ENCODE measurements at places on chromosomes 7 and 10.

GRCh38 chr7:82317257-82317721, 126.3 kb downstream of the CACNA2D1 start:
- no peak for DNase-seq

- no peak for DNase-seq
These were observed 179.6 kb downstream of the FZD1 start for GRCh38 chr7:91443862-91444261.

DNA sequence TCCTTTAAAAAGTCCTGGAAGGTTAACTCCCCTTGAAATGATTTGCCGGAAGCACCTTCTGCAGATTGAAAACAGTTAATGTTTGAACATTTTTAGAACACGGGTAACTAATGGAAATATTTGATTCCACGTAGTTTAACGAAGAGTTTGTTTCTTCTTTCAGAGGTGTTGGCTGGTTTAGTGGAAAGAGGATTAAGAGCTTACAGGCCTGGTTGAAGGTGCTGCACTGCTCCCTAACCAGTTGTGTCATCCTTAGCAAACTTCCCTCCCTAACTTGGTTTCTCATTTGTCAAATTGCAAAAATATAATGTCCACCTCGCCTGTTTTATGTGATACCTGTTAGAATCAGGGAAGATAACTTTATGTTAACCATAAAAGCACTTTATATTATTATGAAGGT, 243.0 kb upstream of the FZD8 start:
- DNase-seq = no peak

GRCh38 chr7:22867003-22867402, 44.4 kb upstream of the TOMM7 start:
- DNase-seq = no peak

- DNase-seq = no peak
These were observed 1.2 kb downstream of the AGFG2 start for GRCh38 chr7:100540073-100540723.

- DNase-seq = no peak
These were observed 162.1 kb downstream of the FANK1 start for GRCh38 chr10:126058507-126058906.

DNA sequence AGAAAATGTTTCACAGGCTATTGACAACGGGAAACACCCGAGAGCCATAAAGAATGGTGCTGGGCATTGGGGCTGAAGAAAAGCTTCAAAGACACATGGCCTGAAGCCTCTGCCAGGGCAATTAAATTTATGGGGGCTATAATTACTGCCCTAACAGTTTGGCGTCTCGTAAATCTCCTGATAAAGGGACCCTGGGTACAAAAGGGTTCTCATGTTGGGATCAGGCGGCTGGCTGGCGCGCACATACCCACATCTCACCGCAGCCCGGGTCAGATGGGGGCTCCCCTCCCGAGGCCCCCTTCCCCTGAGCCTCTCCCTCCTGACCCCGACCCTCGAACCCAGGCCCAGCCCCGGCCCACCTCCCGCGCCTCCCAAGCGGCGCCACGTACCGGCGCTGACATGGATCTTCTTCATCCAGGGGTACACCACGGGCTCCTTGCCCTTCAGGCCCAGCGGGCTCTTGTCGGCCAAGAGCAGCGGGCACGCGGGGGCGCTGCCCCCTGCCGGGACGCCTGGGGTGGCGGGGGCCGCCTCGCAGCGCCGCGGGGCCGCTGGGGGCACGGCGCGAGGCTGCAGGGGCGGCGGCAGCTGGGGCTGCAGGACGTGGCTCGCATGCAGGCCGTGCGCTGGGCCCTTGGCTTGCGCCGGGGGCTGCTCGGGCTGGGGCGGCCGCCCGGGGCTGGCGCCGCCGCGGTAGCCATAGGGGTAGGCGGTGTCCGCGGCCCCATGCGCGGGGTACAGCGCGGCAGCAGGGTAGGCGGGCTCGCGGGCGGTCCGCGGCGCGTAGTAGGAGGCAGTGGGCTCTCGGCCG, 623 bp downstream of the HOXA4 start:
- no peak for DNase-seq

DNA sequence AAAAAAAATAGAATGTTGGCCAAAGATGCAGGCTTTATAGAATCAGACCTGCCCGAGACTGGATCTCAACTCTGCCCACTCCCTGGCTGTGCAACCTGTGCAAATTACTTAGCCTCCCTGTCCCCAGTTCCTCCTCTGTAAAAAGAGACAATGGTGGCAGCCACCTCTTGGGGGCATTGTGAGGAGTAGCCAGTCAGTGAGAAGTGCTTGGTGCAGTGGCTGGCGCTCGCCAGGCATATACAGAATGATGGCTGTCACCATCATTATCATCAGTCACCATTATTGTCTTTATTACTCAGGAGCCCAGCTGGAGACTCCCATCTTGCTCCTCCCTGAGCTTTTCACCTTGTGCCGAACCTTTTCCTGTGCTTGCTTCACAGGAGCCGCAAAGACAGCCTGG, 29.4 kb upstream of the TRIM8 start:
- DNase-seq = no peak

DNA sequence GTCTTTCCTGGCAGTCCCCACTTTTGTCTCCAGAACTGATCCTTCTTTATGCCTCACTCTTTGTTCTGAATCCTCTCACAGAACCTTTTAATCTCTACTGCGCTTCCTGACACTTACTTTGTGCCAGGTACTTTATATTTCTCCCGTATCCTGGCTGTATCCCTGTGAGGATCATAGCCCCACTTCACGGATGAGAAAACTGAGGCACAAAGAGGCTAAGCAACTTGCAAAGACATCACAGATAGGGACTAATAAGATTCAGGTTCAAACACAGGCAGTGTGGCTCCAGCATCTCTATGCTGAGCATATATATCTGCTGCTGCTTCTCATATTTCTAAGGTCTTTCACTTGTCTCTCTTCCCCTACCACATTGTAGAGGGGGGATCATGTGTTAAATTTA, 116.7 kb downstream of the CHN2 start:
- DNase-seq = no peak

GRCh38 chr10:90988802-90989201, 67.9 kb upstream of the ANKRD1 start:
- no peak for DNase-seq

DNA sequence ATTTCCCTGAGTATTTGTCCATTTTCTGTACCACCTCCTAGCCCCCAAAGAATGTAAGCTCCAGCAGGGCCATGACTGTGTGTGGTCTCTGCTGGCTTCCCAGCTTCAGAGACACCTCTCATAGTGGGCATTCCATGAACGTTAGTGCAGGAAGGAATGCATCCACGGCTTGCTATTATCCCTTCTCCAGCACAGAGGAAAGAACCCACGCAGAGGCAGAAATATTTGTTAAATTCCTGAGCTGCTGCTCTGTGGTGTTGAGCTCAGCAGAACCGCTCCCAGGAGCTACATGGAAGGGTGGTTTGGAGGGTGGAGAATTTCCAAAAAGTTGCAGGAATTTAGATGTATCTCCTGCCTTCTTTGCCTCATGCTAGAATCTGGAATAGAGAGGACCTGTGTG, 275.2 kb downstream of the POU6F2 start:
- DNase-seq = no peak

DNA sequence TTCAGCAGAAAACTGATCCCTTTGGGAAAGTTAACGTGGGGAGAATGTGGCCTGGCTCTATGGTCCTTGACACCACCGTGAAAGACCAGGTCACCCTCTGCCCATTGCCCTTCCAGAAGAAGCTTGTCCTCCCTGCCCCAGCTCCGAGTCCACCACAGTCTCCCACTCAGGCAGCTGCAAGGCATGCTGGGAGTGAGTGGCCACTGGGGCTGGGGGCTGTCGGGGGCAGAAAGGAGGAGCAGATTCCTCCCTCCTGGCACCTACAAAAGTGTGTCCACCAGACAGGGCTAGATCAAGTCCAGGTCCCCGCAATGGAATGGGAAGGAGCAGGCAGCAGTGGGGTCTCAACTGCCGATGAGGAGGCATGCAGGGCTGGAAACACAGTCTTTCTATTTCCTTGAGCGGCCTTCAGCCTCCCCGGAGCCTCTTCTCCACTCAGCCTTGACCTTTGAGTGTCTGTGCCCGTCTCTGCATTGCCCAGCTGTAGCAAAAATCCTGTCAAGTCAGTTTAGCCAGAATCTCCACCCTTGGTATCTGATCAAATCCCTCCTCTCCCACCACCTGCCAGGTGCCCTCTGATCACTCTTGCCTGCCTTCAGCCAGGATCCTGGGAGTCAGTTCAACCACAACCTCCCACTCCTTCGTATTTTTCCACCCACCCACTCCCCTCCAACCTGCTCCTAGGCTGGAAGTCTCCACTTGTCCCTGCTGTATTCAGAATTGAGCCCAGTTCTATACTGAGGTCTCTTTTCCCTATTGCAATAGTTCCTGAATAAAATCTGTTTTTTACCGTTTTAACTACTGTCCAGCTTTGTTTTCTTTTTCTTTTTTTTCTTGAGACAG, 6.9 kb upstream of the ZNF316 start:
- no peak for DNase-seq

- DNase-seq = no peak
These were observed 247.3 kb upstream of the AOAH start for GRCh38 chr7:36971515-36972139.

- no peak for DNase-seq
These were observed 208.6 kb downstream of the ZNF365 start for GRCh38 chr10:62582804-62583208.

GRCh38 chr7:8176370-8177081, 85.4 kb downstream of the ICA1 start:
- DNase-seq = no peak

DNA sequence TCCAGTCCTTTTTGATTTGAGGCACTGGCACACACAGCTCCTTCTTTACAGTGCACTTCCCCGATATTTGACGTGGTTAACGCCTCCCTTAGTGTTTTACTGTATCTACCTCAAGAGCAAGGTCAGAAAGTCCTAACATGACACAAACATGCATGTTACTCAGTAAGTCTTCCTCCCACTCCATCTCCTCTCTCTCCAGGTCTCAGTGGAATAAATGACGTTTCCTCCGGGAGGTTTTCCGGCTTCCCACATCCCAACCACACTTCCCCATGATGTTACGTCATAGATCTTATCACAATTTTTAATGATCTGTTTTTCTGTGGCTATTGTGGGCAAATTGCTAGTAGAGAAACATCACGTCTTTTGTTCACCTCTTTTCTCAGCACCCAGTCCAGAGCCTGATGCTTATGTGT, 165.7 kb downstream of the PTPN20 start:
- no peak for DNase-seq

Measured in iPS-NIHi11 (cell line).